GM19239 (cell line): ENCODE measurements at places on chromosomes 11 and 22.
A peak's percentile ranks its signal among the peaks of the same experiment; 100 is the strongest.

DNA sequence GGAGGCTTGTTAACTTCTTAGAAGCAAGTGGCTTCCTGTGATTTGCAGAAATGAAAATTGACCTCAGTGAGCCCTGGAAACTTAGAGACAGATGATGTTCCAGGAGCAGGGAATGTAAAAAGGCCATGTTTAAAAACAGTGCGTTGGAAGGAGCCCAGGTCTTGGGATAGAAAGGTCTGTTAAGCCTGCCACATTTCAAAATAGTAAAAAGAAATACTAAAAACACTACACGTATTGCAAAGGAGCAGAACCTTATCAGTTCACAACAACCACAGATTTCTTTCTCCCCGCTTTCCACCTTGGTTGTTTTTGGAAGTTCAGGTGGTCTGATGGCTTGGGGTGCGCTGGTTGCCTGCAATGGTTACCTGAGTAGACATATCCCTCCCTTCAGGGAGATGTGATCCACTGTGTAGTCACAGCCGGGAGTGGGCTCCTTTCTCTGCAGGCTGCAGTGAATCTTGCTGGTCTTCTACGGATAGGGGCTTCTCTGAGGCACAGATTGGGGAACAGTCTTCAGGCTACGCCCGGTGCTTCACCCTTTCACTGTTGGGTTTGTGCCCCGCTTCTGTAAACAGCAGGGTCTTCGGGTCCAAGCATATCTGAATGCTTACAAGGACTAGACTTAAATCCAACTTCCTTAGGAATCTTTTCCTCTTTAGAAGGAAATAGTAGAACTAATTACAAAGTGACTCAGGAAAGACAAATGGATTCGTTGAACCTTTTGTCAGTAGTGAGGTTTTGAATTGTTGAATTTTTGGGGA lies 1.9 kb downstream of the TEAD1 start:
- no peak for DNase-seq

DNA sequence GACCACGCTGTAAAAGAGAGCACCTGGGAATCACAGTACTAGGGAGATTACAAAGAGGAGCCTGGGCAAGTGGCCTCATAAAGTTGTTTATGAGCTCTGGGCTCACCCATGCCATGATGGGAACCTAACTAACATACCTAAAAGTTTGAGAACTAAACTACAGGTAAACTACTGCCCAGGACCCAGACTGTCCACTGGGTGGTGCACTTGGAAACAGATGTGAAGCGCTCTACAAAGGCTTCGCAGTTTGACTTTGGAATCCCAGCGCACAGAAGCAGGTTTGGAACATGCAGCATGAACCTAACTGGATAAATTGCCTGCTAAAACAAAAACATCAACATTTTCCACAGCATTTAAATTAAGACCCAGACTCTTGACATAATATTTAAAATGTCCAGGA lies 418.6 kb downstream of the FAM181B start:
- DNase-seq = peak; percentile 2

DNA sequence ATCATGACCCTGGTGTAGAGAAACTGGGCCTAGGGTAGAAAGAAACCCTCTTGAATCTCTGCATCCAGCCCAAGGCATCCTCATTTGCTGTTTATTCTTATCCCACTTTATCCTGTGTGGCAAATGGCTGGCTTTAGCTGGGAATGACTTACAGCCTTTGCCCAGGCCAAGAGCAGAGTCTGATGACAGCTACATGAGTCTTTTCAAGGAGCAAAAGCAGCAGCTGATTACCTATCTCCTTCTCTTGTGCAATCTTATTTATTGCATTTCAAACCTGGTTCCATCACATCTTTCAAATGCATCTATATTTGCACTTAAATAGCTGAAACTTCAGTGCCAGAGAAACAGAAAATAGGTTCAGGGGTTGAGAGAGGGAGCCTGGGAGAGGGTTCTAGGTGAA lies 26.1 kb downstream of the SYT13 start:
- no peak for DNase-seq

GRCh38 chr11:121929581-121929980 lies 186.4 kb downstream of the BLID start:
- no peak for DNase-seq

GRCh38 chr22:28111501-28112189 lies 192.6 kb upstream of the PITPNB start:
- DNase-seq = no peak

DNA sequence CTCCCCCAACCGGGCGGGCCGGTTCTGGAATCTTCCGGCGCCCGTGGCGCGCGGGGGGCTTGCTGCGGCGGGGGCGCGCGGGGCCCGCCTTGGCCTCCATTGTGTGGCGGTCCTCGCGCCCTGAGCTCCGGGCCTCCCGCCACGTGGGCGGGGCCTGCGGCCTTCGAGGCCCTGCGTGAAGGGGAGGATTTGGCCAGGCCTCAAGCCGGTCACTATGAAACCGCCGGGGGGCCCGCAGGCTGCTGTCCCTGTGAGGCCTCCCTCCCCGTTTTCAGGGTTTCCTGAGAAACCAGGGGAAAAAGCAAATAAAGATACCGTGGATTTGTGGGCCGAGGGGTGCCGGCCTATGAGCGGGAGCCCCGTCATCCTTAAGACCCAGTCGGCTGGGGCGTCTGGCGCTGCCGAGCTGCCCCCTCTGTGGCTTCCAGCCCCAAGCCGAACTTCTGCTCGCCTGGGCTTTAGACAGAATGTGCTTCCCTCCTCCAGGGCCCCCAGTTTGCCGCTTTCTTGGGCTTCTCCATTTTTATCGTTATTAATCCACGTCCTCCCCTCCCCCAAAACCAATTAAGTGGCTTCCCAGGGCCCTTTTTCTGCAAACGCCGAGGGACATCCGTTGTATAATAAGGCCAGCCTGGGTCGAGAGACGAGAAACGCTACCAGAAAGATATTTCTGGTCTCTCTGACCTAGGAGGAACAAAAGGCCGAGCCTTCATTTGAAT lies 602 bp downstream of the EWSR1 start:
- DNase-seq = no peak

GRCh38 chr11:40119661-40120060 lies 1339.8 kb downstream of the LRRC4C start:
- DNase-seq = no peak

DNA sequence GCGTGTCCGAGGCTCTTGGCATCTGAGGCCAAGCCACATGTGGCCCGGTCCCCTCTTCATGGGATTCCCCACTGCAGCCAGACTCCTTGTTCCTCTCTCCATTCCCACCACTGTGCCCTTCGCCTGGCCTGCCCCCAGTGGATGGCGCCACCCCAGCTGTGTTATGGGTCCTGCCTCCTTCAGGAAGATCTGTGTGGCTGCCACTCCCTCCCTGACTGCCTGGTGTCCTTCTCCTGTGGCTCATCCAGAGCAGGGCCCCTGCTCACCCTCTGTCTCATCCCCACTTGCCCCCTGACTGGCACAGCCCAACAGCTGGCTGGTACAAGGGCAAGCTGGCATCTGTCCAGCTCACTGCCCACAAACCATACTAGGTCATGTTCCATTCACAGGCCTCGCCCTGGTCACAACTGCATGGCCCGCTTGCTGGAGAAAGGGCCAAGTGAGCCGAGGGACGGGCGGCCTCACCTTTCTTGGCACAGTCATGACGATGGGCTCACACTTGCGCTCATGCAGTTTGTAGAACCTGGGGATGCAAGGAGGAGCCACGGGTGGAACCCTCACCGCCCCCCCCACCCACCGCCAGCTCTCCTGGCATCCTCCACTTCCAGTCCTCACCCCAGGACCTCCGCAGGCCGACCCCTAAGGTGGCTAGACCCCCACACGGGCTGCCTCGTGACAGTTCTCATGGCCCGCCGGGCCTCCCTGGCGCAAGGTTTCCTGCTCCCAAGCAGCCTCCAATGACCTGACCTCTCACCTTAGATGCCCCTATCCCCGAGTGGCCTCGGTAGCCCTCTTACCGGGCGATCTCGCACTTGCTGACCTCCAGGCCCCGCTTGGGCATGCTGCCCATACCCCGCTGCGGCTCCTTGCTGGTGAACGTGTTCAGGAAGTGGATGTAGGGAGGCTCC lies 2.1 kb upstream of the PTPRCAP start:
- DNase-seq = no peak

- DNase-seq = no peak
Measured at GRCh38 chr22:20089226-20089976, 9.4 kb downstream of the DGCR8 start.

DNA sequence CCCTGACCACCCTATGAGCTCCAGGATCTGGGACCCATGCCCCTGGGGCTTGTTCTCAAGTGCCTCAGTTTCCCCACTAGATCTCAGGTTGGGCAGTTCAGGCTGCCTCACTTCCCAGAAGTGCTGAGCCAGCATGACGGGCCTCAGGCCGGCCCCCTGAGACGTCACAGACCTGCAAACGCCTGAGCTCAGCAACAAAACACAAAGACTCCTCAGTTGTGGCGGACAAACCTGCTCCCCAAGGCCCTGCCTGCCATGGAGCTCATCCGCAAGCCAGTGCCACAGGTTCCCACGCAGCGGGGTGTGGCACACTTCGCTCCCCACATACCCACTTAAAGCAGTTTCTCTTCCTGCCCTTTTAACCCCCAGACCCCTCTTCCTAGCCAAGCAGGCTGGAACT lies 45.2 kb downstream of the NECTIN1 start:
- DNase-seq = no peak

DNA sequence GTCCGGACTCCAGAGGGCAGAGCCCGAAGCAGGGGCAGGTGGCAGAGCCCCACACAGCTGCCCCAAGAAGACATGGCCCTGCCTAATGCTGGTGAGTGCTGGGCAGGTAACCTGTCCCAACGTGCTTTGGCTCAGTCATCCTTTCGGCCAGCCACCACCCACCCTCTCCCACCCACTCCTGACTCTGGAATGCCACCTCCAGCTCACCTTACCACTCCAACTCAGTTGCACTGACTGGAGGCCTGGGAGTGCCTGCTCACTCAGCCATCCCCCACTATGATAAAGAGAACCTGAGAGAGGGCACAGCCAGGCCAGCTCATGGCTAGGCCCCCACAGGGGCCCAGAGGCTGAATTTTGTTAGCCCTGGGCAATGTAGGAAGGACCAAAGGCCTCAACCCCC lies 53.8 kb upstream of the MPEG1 start:
- DNase-seq = no peak

DNA sequence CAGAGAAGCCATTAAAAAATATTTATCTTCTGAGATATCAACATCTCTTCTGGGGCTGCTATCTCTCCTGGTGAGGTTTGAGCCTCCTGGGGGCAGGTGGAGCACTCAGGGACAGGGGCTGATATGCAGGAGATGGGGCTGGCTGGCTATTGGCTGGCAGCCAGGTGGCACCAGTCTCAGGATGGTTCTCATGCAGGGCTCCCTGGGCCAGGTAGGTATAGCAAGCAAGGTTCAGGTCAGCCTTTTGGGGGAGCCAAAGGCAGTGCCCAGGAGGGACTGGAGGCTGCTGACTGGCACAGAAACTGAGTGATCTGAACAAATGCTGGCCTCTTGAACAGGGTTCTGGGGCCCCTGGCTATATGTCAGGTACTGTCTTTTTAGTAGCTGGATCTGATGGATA lies 29.7 kb upstream of the EMSY start:
- DNase-seq = no peak

DNA sequence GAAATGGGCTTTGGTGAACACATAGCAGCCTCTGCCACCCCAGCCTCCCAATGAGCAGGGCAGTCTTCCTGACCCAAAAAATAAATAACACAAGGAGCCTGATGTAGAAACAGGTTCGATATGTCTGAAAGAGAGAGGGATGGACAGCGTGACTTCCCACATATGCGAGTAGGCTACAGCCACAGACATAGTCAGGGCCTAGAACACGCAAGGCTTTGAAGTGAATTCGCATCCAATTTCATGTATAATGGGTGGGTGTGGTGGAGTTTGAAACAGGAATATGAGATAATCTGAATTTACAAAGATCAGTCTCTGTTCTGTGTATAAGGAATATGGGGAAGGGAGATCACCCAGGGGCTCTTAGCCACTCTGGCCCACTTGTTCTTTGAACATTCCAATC lies 74.4 kb downstream of the DBX1 start:
- no peak for DNase-seq

DNA sequence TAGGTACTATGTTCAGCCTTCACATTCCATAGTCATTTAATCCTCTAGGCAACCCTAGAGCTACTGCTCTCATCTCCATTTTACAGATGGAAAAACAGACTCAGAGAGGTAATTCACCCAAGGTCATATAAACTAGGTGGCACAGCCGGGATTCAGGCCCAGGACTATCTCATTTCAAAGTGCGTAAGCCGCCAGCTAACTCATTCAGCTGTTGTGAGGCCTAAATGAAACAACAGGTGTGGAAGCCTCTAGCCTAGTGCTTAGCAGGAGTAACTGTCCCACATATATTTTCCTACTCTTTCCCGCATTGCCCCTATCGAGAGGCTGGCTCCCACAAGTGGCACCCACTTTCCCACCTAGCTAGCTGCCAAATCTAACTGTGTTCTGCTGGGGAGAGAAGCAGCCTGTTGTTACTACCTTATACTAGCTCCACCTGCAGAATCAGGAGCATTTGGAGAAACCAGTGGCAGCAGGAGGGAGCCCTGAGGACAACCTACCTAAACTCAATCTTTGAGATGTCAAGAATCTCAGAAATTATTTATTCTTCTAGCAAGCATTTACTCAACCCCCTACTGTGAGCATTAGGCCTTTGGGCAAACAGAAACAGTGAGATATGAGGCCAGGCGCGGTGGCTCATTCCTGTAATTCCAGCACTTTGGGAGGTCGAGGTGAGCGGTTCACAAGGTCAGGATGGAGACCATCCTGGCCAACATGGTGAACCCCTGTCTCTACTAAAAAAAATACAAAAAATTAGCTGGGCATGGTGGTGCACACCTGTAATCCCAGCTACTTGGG lies 20.9 kb downstream of the PRG3 start:
- no peak for DNase-seq

GRCh38 chr22:46115755-46116490 lies 34.4 kb upstream of the PPARA start:
- no peak for DNase-seq

- no peak for DNase-seq
Measured at GRCh38 chr22:37462983-37463382, 23.2 kb downstream of the MFNG start.

- no peak for DNase-seq
Measured at GRCh38 chr11:60168306-60168705, 14.6 kb downstream of the MS4A6A start.

GRCh38 chr11:47550288-47551047 lies 2.5 kb downstream of the CELF1 start:
- DNase-seq = no peak

GRCh38 chr11:18495703-18496102 lies 31.0 kb downstream of the TSG101 start:
- no peak for DNase-seq

GRCh38 chr11:31671681-31672080 lies 139.4 kb downstream of the PAX6 start:
- no peak for DNase-seq

- DNase-seq = no peak
Measured at GRCh38 chr22:49042877-49043859, 784.5 kb downstream of the BRD1 start.
